ENCODE measurements at places on chromosomes 11 and 22. TPM values are rescaled to one million over a fixed set of nuclear protein-coding genes. Genes with fewer than 3 reads are reported as not detected.

DNA sequence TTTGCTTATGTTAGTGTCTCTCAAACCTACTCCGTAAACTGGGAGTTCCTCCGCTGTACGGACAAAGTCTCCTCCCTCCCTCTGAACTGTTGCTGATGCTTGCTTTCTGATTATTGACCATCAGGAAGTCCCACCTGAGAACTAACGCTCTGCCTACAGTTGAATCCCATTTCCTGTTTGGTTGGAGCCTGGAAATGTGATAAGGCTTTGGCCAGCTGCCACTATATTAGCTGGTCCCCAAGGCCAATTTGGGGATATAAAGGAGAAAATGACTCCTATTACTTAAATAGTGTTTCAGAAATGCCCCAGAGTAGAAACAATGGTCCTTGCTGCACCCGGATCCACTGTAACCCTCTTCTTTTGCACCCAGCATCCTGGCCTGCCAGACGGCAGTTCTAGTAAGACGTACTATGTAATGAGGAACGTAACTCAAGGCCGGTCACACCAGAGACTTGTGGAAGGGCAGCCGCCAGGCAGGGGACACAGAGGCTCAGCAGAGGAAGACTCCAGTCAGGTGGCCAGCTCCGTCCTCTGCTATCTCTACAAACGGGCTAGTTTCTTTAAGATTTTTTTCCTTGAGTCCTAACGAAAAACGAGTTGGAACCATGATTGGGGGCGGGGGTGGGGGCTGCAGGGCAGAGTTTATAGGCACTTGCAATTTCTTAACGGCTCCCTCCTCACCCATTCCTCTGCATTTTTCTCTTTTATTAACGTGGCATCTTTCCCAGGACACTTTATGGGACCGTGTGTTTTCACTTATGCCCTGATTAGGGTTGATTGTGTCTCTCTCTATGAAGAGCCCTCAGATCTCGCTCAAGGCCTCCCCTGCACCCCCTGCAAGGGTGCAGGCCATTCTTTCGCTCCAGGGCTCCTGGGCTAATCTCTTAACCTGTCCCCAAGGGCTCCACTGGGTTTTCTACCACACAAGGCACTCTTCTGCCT, 72.8 kb upstream of the CDON start:
- no peaks in the 10 kb centered on the region for H3K4me1 ChIP-seq
- H3K4me3 ChIP-seq = no peak overlapping the region
- peaks cover 16% of the 10 kb centered on the region for H3K27me3 ChIP-seq
- no peak overlapping the region for H3K27ac ChIP-seq
- H3K36me3 ChIP-seq = no peaks in the 10 kb centered on the region
- DNase-seq = no peak

- no peak for DNase-seq
- H3K36me3 ChIP-seq = no peaks in the 10 kb centered on the region
Observed at GRCh38 chr22:27667121-27667843, 134.3 kb downstream of the MN1 start.

DNA sequence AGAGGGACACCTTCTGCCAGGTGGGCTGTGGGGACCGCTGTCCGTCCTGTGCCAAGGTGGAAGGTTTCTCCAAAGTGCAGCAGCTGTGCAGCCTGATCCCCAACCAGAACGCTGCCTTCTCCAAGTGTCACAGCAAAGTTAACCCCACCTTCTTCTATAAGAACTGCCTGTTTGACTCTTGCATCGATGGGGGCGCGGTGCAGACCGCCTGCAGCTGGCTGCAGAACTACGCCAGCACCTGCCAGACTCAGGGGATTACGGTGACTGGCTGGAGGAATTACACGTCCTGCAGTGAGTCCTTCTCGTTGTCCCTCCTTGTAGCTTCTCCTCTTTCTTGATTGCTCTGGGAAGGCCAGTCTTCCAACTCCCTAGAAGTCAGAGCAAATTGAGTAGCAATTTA, 44.8 kb downstream of the TECTA start:
- H3K4me3 ChIP-seq = no peak overlapping the region
- DNase-seq = no peak
- no peaks in the 10 kb centered on the region for H3K27me3 ChIP-seq
- no peak overlapping the region for H3K27ac ChIP-seq
- H3K4me1 ChIP-seq = no peaks in the 10 kb centered on the region

GRCh38 chr11:125448136-125448535, 47.9 kb downstream of the FEZ1 start:
- H3K4me3 ChIP-seq = no peak overlapping the region
- H3K27me3 ChIP-seq = no peaks in the 10 kb centered on the region
- DNase-seq = no peak
- peaks cover 10% of the 10 kb centered on the region for H3K4me1 ChIP-seq

DNA sequence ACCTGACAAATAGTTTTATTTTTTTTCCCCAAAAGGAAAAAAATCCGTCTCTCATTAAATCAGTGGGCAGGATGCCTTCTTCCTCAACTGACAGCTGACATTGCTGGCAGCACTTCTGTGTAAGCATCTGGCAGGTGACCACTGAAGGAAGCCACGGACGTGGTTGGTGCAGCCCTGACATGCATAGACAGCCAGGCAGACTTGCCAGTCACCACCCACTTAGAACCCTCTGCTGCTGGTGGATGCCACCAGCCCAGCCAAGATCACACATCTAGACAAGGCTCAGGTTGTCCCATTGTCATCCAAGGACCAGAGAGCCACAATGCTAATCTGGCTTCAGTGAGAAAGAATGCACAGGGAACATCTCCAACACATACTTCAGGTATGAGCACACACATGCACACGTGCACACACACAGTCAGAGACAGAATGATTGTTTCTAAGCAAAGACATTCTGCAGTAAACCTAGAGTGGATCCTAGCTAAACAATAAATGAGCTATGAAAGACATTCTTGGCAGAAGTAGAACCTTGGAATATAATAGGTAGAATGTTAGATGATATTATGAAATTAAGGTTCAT, 49.8 kb upstream of the BMAL1 start:
- no peak for DNase-seq
- H3K27me3 ChIP-seq = no peaks in the 10 kb centered on the region
- no peaks in the 10 kb centered on the region for H3K4me1 ChIP-seq
- H3K36me3 ChIP-seq = no peaks in the 10 kb centered on the region

- no peaks in the 10 kb centered on the region for H3K4me1 ChIP-seq
- no peak overlapping the region for H3K4me3 ChIP-seq
- DNase-seq = no peak
- no peaks in the 10 kb centered on the region for H3K27me3 ChIP-seq
Observed at GRCh38 chr22:47994045-47994444, 1231.6 kb downstream of the TBC1D22A start.

DNA sequence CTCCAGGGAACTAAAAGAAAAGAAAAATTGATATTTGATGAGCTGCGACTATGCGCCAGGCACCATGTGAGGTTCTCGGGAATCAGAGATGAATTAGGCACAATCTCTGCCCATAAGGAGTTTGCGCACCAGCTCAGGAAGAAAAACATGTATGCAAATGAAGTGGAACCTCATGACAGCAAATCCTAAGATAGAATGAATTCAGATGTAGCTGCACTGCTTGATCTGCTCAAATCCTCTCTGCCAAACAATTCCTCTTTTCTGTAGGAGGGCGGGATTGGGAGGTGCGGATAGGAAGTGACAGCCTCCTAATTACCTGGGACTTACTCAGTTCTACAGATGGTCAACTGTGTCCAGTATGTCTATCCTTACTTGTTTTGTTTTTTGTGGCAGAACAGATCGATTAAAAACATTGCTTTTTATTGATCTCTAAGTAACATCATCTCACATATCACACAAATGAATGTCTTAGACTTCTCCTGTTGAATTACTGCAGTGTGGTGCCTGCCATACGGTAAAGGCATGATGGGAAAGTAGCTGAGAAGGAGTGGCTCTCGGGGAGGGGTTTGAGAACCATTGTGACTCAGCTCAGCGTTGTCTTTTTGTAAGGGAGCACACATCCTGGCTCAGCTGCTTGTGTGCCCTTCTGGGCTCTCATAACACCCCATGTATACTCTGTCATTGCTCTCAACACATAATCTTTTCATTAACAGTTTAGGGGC, 13.9 kb downstream of the CRTAM start:
- no peak overlapping the region for H3K4me3 ChIP-seq
- no peak for DNase-seq
- H3K4me1 ChIP-seq = no peaks in the 10 kb centered on the region
- no peak overlapping the region for H3K27ac ChIP-seq
- H3K36me3 ChIP-seq = no peaks in the 10 kb centered on the region
- no peaks in the 10 kb centered on the region for H3K27me3 ChIP-seq

- H3K36me3 ChIP-seq = no peaks in the 10 kb centered on the region
- H3K27me3 ChIP-seq = no peaks in the 10 kb centered on the region
- no peak overlapping the region for H3K27ac ChIP-seq
Observed at GRCh38 chr11:26753723-26754504, 32.1 kb upstream of the SLC5A12 start.

DNA sequence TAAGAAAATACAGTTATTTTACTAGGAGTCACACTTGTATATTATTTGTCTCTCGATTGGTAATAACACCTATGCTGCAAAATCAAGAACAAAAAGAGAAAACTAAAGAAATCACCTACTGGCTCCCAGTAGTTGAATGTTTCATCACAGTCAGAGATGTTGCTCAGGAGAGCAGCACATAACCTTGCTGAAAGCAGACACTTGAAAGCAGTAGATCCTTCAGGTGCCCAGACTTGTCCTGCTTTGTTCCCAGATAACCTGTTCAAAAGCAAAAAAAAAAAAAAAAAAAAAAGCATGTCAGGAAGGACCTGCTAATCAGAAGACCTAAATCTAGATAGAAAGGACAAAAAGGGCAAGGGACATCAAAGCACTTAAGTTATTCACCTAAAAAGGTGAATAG, 1.3 kb downstream of the ALG9 start:
- peaks cover 6% of the 10 kb centered on the region for H3K36me3 ChIP-seq
- no peak for DNase-seq
- H3K4me1 ChIP-seq = peaks cover 13% of the 10 kb centered on the region
- no peak overlapping the region for H3K27ac ChIP-seq
- H3K27me3 ChIP-seq = no peaks in the 10 kb centered on the region

DNA sequence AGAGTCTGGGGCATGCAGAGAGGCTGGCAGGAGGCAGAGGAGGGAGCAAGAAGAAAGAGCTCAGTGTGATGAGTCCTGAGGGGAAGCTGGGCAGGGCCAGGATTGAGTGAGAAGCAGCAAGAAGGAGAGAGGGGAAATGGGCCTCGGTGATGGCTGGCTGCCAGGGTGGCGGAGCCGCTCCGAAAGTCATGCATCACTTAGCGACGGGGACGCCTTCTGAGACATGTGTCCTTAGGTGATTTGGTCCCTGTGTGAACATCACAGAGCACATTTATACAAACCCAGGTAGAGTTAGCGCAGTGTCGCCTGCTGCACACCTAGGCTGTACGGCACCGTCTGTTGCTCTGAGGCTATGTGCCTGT, 15.1 kb downstream of the TBC1D22A start:
- no peak overlapping the region for H3K27ac ChIP-seq
- no peaks in the 10 kb centered on the region for H3K27me3 ChIP-seq
- H3K4me1 ChIP-seq = peaks cover 26% of the 10 kb centered on the region
- H3K4me3 ChIP-seq = no peak overlapping the region
- peak; percentile 48 for DNase-seq

GRCh38 chr11:106278391-106278790, 200.9 kb downstream of the AASDHPPT start:
- DNase-seq = no peak
- no peaks in the 10 kb centered on the region for H3K4me1 ChIP-seq
- H3K4me3 ChIP-seq = no peak overlapping the region
- H3K27ac ChIP-seq = no peak overlapping the region
- no peaks in the 10 kb centered on the region for H3K27me3 ChIP-seq

- no peaks in the 10 kb centered on the region for H3K36me3 ChIP-seq
- no peak for DNase-seq
- H3K27me3 ChIP-seq = peaks cover 18% of the 10 kb centered on the region
- no peak overlapping the region for H3K27ac ChIP-seq
- no peaks in the 10 kb centered on the region for H3K4me1 ChIP-seq
Observed at GRCh38 chr11:32571039-32571438, 12.6 kb upstream of the EIF3M start.

DNA sequence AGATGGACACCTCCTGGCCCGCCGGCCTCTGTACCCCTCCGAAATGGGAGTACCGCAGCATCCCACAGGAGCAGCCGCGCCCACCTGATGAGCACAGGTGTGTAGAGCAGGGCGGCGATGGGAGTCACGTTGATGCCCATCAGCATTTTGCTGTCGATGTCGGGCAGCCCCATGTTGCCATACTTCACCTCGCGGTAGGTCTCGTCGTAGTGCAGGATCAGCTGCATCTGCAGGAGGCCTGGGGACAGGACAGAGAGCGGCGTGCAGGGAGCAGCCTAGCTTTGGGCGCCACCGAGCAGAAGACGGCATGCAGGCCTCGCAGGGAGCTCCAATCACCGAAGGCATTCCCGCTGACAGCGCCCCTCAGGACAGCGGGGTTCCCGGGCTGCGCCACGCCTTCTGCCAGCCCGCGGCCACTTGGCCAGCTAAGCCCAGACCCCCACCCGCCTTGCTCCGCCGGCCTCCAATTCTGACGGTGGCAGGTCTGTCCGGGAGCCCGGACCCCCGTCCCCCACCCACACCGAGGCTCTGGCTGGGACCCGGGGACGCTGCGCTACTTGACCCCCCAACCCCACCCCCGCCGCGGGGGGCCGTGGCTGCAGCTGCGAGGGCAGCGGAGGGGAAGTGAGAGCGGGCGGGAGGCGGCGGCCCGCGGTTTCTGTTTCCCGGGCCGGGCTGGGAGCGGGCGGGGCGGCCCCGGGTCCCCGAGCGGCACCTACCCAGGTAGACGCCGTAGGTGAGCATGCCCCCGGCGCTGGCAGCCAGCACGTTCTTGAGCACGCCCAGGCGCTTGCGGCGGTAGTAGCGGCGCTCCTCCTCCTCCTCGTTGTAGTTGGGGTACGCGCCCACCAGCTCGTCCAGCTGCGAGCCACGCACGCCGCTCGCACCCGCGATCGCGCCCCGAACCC, 705 bp downstream of the UNC93B1 start:
- H3K4me1 ChIP-seq = no peaks in the 10 kb centered on the region
- no peaks in the 10 kb centered on the region for H3K36me3 ChIP-seq
- peak overlapping the region; percentile 10 for H3K27ac ChIP-seq
- peak overlapping the region; percentile 68 for H3K4me3 ChIP-seq

DNA sequence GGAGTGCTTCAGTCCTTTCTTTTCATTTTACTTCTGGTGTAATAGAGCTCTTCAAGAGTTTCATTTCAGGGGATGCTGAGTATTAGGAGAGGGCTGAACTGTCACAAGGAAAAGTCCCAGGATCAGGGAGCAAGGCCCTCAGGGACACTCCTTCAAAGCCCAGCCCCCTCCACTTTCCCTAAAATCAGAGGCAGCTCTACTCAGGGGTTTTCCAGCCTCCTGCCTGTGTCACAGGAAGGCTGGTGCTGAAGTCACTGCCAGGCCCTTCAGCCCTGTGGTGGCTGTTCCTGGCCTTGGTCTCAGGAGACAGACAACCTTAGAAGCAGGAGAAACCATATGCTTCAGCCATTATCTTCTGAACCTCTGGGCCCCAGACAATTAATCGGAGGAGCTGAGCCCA, 36.4 kb upstream of the KIRREL3 start:
- H3K4me3 ChIP-seq = no peak overlapping the region
- no peaks in the 10 kb centered on the region for H3K36me3 ChIP-seq
- no peak for DNase-seq
- H3K27me3 ChIP-seq = no peaks in the 10 kb centered on the region

- no peak overlapping the region for H3K27ac ChIP-seq
- no peak overlapping the region for H3K4me3 ChIP-seq
- no peaks in the 10 kb centered on the region for H3K36me3 ChIP-seq
- peaks cover 27% of the 10 kb centered on the region for H3K4me1 ChIP-seq
- no peaks in the 10 kb centered on the region for H3K27me3 ChIP-seq
Observed at GRCh38 chr11:62108971-62109404, 14.8 kb upstream of the INCENP start.

FIBP gene
- total RNA-seq = 37.4 TPM

APLNR gene
- total RNA-seq = 3.5 TPM

NPTXR gene
- total RNA-seq = 0.15 TPM

LRRC55 gene
- total RNA-seq = 0.08 TPM

ZC3H12C gene
- 27.4 TPM for total RNA-seq
